ENCODE measurements at places on chromosomes 7 and 10. TPM values are rescaled to one million over a fixed set of nuclear protein-coding genes. Genes with fewer than 3 reads are reported as not detected.

MOSPD3 gene
- 10.9 TPM for total RNA-seq

LRIT1 gene
- total RNA-seq, result not detected

DNA sequence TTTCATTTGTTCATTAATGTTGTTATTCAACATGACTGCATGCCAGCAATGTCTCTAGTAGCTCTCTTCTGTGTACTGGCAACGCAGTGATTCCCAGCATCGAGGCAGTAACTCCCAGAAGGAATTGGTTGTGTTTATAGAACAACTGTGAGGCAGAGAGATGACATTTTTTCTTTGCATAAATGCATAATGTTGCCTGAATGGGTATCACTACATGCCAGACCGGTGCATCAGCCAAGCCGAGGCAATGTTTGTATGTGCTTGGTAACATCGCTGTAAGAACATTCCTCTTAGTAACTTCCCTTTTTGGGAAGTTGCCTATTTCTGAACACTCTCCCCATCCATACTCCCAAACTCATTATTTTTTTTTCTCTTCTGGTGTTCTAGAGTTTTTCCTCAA, 182.9 kb downstream of the HTR7 start:
- H3K27ac ChIP-seq, result no peak overlapping the region
- H3K36me3 ChIP-seq, result no peaks in the 10 kb centered on the region
- DNase-seq, result no peak
- no peak overlapping the region for H3K4me3 ChIP-seq

- no peaks in the 10 kb centered on the region for H3K4me1 ChIP-seq
- H3K36me3 ChIP-seq, result no peaks in the 10 kb centered on the region
- no peak for DNase-seq
- no peaks in the 10 kb centered on the region for H3K27me3 ChIP-seq
- H3K27ac ChIP-seq, result no peak overlapping the region
These were observed 282.2 kb downstream of the AGMO start for GRCh38 chr7:15279640-15280039.

DNA sequence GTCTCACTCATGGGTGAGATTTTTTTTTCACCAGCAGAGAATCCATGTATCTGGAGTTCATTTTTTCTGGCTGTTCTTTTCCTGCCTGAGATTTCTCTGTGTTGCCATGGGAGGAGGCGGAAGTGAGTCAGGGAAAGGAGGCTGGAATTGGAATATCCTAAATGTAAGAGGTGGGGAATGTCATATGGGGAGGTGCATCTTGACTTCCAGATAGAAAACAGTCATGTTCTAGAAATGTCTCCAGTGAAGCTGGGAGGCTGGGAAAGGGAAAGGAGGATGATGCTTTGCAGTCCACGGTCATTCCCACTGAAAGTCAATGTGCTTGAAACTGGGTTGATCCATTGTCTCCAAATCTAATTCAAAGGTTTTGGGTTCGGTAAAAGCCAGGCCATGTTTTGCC, 39.7 kb upstream of the HPS1 start:
- no peak for DNase-seq
- H3K4me1 ChIP-seq, result peaks cover 3% of the 10 kb centered on the region
- no peak overlapping the region for H3K27ac ChIP-seq
- no peaks in the 10 kb centered on the region for H3K27me3 ChIP-seq

- H3K4me3 ChIP-seq, result peak within 1 kb of the TSS; percentile 98
- no peaks in the 10 kb centered on the region for H3K27me3 ChIP-seq
- H3K27ac ChIP-seq, result peak within 1 kb of the TSS; percentile 96
- H3K4me1 ChIP-seq, result peaks cover 15% of the 10 kb centered on the region
- DNase-seq, result peak; percentile 94
These were observed at the start of gene ZNF248 for GRCh38 chr10:37857287-37858211. TSS of gene ZNF248 (minus strand) at chr10:37857610. CDS start at chr10:37856310, 1,300 bp downstream.

DNA sequence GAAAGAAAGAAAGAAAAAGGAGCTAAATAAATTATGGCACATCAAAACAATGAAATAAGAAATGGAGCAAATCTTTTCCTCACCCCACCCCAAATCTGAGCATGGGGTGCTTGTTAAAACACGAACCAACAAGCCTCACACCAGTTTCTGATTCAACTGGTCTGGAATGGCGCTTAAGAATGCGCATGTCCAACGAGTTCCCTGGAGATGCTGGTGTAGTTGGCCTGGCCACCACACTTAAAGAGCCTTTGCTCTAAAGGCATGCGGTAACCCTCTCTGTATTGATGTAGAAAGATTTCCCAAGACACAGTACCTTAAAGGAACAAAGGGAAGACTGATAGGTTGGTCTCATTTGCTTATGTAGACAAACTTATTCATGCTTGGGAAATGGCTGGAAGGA, 49.1 kb upstream of the STEAP1B start:
- peaks cover 33% of the 10 kb centered on the region for H3K27me3 ChIP-seq
- no peaks in the 10 kb centered on the region for H3K36me3 ChIP-seq
- no peak for DNase-seq
- no peak overlapping the region for H3K27ac ChIP-seq
- H3K4me3 ChIP-seq, result no peak overlapping the region

- no peak for DNase-seq
- no peaks in the 10 kb centered on the region for H3K27me3 ChIP-seq
- no peaks in the 10 kb centered on the region for H3K36me3 ChIP-seq
- no peak overlapping the region for H3K4me3 ChIP-seq
These were observed 398.1 kb downstream of the CDC14C start for GRCh38 chr7:49322476-49322875.

DNA sequence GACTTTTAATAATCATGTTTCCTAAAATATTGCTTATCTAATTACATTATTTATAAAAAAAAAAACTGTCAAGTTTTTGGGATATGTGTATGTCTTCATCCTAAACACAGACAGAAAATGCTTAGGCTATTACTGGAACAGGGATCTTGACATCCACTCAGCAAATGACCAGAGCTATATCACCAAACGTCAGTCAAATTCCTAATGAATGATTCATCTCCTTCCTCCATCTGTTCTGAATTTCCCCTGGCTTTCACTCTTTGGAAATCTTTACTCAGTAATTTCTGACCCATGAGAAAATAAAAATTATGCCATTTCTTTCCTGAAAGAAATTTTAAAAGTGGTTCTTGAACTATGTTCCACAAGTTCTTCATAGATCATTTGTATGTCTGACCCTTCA, 552.4 kb upstream of the KCND2 start:
- no peak for DNase-seq
- no peaks in the 10 kb centered on the region for H3K4me1 ChIP-seq
- H3K4me3 ChIP-seq, result no peak overlapping the region
- no peaks in the 10 kb centered on the region for H3K36me3 ChIP-seq

- no peak overlapping the region for H3K4me3 ChIP-seq
- no peaks in the 10 kb centered on the region for H3K27me3 ChIP-seq
- H3K27ac ChIP-seq, result no peak overlapping the region
- no peak for DNase-seq
These were observed 161.5 kb downstream of the AHR start for GRCh38 chr7:17460001-17460400.

DNA sequence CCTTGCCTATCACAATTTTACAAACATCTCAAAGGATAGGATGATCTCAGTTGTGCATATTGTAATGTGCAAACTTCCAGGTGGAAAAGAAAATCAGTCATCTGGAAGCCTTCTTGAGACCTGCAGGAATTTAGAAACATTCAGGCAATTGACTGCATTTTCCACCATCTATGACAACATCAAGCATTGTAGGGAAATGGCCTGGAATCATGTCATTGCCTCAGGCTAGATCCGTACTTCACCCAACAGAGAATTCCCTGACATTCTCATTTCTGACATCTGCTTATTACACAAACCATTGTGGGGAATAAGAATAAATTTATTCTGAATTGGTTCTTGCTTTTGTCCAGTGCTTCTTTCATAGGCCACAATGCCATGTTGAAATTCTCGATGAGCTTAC, 124.9 kb upstream of the NPVF start:
- no peaks in the 10 kb centered on the region for H3K4me1 ChIP-seq
- H3K36me3 ChIP-seq, result no peaks in the 10 kb centered on the region
- no peak overlapping the region for H3K27ac ChIP-seq
- no peaks in the 10 kb centered on the region for H3K27me3 ChIP-seq
- H3K4me3 ChIP-seq, result no peak overlapping the region

Measured in CD4-positive, alpha-beta T cell (primary cell).